Hippocampal formation (tissue), 2 donors: ENCODE measurements at places on chromosomes 2 and 18.

DNA sequence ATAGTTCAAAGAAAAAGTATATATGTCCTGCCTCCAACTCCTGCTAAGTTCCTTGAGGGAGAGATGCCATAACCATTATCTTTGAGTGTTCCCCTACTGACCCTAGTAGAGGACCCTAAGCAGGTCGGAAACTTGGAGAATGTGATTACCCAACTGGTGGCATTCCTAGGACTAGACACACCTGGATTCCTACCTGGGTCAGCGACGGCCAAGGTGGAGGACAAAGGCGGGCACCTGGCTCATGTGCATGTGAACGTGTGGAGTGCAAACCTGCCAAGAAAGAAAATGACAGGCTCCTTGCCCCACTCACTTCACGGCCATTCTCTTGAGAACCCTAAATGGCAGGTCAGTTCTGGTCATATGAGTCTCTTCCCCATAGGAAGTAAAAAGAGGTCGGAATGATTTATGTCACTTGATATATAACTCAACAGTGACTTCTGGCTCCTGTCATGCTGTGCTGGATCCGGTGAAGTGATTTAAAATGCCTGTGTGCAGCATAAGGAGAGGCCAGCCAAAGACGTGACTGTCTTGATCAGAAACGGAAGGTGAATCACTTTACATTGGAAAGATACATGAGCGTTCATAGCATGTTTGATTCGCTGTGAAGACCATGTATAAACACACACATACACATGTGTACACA lies 371.6 kb downstream of the EIPR1 start:
- DNase-seq: no peak

DNA sequence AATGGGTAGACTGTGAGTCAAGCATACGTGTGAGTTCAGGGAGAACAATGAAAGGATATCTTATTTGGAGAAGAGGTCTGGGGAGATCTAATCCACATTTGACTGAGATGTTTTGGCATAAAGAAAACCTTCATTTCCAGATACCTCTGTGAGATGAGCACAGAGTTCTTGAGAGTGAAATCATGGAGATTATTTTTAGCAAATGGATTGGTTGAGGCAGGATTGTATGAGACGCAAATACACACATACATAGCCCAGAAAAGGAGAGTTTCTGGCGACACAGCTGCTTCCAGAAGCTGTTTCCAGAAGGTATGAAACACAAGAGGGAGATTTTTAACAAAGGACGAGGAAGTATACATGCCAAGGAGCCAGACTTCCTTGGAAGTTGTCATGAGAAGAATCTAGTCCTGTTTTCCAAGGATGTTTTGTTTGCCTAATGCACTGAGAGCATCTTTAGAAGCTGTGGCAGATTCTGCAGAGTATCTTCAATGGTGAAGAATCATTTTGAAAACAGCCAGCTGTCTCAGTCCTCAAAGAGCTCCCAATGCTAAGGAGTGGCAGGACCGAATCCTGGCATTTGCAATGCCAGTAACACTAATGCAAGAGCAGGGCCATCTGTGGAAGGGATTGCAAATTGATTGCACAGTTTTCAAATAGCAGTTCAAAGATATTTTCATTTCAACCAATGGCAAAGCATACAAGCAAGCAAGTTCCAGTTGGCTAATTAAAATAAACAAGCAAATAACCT lies 177.2 kb downstream of the SETBP1 start:
- no peak for DNase-seq

DNA sequence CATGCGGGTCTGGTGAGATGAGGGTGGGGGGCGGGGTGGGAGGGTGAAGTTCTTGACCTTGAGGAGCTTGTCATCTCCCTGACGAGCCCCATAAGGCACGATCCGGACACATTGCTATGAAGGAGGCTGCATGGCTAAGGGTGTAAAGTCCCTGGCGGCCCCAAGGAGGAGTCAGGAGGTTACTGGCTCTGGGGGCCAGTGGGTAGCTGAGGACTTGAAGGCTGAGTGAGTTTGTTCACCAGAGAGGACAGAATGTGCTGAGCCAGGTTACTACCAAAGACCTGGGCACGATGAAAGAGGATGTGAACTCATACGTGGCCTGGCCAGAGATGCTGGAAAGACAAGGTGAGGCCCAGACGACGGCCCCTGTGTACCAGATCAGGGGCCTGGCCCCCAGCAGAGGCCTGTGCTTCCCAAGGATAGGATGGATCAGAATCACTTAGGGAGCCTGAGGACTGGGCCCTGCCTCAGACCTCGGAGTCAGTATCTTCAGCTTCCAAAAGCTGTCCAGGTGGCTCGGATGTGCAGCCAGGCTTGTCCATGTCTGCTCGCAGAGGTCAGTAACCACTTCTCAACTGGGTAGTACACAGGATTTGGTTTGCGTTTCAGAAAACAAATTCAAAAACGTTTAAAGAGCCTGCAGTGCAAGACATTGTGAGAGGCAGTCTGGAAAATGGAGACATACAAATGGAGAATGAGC lies 110.9 kb downstream of the RNF144A start:
- no peak for DNase-seq

- no peak for DNase-seq
Observed at GRCh38 chr2:205047273-205047839, 502.1 kb downstream of the PARD3B start.

GRCh38 chr2:199903111-199903510 lies 8.0 kb upstream of the C2orf69 start:
- DNase-seq: no peak

DNA sequence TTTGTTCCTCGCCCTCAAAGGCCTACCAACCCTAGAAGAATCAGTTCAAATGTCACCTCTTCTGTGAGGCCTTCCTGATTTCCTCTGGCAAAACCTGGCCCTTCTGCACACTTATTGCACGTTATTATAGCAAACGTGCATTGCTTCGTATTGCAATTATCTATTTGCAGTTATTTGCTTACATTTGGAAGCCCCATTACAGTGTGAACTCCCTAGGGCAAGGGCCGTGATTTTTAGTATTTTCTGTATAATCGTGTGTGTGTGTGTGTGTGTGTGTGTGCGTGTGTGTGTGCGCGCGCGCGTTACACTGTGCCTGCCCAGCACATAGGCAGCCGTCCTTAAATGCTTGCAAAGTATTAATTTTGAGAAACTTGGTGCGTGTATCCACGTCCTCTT lies 460 bp upstream of the SEMA4F start:
- no peak for DNase-seq

DNA sequence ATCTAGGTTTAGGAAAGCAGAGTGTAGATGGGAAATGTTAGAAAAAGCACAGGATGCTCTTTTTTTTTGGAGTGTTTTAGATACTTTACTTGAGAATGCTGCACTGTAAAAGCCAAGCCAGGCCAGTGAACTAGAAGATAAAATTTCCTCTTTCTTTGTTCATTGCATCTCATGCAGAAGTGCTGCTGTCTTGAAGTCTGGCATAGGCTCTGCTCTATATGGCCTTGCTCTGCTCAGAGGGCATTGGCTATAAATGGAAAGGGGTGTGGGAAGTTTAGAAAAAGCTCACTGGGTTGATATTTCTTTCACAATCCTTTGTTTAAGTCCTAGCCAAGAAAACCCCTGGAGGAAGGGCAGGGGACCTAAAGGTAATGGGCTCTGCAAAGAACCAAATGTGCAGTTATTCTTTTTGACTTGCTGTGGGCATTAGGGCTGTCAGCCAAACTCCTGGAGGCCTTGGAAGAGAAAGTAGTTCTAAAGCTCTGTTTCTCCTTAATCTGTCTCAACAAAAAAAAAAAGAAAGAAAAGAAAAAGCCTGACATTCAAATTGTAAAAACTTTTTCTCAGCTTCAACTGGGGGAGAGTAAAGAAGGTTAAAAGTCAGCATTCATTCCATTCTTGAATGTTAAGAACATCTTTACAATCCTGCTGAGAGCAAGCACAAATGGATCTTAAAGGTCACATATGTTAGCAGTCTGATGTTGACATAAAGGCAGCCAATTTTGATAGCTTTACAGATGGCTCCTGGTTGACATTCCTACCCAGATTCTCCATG lies 338.3 kb downstream of the GULP1 start:
- DNase-seq: no peak

GRCh38 chr2:241241669-241242068 lies 53.2 kb downstream of the ANO7 start:
- no peak for DNase-seq

DNA sequence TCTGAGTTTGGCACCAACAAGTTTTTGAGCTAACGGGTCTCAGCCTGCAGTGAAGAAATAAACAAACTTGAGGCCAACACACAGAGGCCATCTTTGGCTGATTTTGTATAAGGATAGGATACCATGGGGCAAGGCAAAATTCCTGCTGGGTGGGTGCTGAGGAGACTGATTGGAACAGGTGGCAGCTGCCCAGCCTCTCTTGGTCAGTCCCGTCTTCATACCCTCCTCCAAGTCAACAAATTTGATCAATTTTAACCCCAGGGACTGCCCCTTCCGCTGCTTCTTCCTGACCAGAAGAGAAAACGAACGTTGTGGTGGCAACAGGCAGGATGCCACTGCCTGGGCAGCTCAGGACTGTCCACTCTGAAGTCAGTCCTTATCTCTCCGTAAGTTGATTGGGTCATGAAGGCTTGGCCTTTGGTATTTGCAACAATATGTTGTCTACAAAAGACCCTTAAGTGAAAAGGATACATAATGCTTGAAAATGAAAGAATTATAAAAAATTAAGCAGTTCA lies 139.3 kb downstream of the SPP2 start:
- no peak for DNase-seq

GRCh38 chr2:12223732-12224131 lies 477.3 kb downstream of the LPIN1 start:
- no peak for DNase-seq

- no peak for DNase-seq
Observed at GRCh38 chr18:62396381-62396780, 71.3 kb downstream of the TNFRSF11A start.

- DNase-seq: no peak
Observed at GRCh38 chr2:107633580-107634147, 193.0 kb upstream of the RGPD4 start.

- no peak for DNase-seq
Observed at GRCh38 chr2:216221811-216222210, 112.7 kb downstream of the XRCC5 start.

- DNase-seq: no peak
Observed at GRCh38 chr18:61973273-61974115, 80.7 kb upstream of the RNF152 start.

DNA sequence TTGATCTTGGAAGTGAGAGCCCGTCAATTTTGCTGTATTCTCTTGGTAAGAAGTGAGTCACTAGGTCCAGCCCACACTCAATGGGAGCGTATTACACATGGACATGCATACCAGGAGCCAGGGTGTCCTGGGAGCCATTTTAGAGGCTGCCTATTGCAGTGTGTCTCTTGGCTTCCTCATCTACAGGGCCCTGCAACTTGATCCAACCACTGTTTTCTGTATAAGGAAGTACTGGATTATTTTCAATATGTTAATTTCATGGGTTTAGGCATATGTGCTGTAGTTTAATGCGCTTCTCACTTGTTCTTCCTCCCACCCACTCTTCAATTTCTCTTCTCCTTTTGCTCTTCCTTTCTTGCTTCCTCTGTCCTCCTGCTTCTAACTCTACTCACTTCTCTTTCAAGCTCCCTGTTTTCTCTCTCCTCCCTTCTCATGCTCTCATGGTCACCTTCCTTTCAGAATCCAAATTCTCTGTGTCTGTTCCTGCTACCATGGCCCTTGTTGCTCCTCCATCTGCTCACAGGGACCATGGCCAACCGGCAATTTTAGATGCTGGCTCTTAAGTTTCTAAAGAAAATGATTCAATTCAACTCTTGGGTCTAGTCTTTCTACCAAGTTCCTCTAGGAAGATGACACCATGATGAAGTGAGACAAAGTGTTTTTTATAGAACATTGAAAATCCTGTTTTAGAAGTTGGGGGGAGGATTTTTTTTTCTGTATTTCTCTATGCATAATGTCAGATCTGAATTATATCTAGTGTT lies 152.0 kb upstream of the ZEB2 start:
- DNase-seq: no peak

DNA sequence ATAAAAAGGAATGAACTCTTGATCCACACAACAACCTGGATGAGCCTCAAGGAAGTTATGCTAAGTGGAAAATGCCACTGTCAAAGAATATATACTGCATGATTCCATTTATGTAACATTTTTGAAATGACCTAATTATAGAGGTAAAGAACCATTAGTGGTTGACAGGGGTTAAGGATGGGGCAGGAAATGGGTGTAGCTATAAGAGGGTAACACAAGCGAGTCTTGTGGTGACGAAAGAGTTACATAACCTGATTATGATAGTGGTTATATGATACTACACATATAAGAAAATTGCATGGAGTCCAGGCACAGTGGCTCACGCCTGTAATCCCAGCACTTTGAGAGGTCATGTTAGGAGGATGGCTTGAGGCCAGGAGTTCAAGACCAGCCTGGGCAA lies 346.6 kb upstream of the PKDCC start:
- no peak for DNase-seq

DNA sequence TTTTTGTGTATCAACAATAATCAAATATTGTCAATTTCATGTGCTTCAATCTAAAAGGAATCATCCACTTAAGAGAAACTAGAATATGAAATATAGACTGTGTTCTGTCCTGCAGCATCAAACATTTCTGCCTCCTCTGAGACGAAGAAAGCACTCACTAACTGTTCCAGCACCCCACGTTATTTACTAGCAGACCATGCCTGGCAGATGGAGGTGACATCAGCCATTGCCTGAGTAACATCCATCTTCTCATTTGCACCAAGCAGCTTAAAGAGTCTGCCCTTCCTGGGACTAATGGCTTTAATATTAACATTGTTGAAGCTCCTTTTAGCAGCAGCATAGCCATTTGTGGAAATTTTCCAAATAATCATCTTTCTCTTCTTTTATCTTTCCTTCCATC lies 25.7 kb downstream of the SGPP2 start:
- DNase-seq: no peak

DNA sequence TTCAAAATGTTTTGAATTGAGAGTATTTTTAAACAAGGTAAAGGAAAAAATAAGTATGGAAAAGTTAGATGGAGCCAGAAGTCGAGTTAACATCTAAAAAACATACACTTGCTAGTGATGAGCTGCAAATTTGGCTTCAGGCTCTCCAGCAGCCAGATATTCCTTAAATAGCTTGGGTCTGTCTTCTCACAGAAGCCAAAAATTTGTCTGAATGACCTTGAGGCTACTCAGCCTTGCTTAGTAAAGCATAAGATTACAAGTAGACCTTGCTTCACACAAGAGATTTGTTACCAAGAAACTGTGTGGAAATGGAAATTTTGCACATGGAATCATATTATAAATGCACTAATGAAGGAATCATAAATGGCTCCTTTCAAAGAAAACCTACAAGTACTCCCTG lies 40.8 kb upstream of the GRB14 start:
- DNase-seq: no peak

- DNase-seq: no peak
Observed at GRCh38 chr18:31510319-31510718, 12.3 kb downstream of the DSG2 start.

- DNase-seq: no peak
Observed at GRCh38 chr18:11789716-11790510, 61.3 kb upstream of the CHMP1B start.
